ENCODE measurements at places on chromosomes 11 and 22. TPM values are rescaled to one million over a fixed set of nuclear protein-coding genes. Genes with fewer than 3 reads are reported as not detected.

DNA sequence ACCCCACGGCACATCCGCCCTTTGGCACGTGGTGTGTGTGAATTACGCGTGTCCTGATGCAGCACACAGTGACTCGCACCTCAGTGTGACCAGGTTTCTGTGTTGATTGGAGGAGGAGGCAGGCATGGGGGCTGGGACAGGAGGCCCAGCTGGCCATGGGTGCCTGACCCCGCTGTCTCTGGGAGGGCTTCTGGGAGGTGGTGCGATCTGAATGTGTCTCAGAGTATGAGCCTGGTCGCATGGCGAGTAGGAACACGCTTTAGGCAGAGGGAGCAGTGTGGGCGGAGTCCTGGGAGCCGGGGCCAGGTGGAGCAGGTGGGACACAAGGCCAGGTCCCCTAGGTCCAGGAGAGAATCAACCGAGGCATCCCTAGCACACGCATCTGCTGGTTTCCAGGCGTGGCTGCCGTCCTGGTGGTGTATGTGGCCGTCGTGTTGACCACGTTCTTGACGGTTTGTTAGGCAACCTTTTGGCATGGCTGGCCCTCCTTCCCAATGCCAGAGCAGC, 5.7 kb downstream of the GRAMD4 start:
- no peak for DNase-seq

DNA sequence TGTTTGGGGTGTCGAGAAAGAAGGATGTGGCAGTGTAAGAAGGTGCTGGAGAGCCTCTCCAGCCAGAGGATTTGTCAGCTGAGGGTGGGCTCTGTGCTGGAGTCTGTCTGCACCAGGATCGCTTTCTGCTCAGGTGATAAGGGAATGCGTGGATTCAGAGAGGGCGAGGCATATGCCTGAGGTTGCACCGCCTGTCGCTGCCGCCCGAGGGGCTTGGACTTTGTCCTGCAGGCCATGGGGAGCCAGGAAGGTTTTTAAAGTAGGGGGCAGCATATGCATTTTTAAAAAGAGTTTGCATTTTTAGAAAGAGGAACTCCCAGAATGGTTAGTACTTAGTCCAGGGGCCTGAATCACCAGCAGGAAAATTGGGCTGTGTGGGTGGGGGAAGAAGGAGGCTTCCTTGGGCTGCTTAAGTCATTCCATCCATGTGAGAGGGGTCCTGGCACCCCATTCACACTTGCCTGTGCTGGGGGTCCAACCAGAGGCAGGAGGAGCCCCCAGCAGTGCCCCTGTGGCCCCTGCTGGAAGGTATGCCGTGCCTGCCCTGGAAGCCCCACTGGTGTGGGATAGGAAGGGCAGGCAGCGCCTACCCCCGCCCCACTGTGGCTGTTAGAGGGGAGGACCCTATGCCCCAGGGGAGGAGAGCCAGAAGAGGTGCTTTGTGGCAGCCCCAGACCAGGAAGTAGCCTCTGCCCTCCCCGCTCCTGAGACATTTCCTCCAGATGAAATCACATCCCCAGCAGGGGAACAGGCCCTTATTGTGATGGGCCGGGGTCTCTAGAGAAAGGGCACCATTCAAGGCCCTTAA, 35.8 kb upstream of the MYRF start:
- no peak for DNase-seq

DNA sequence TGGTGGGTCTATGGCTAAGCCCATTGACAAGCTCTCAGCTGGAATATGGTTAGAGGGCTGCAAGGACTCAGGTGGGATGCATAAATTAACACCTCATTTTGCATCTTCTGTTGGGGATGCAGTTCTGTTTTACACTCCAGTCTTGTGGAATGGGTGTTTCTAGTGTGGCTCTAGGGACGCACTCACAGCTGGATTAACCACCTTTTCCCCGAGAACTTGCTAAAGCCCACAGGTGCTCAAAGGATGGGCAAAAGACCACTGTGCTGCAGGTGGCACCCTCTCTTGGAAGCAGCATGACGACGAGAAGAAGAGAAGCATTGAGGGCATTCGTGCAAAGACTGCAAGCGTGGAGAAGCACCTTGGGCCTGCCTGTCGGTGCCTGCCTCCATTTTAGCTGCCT, 6.9 kb downstream of the BARX2 start:
- no peak for DNase-seq

GRCh38 chr22:19716041-19716828, 1.9 kb downstream of the SEPTIN5 start:
- no peak for DNase-seq

DNA sequence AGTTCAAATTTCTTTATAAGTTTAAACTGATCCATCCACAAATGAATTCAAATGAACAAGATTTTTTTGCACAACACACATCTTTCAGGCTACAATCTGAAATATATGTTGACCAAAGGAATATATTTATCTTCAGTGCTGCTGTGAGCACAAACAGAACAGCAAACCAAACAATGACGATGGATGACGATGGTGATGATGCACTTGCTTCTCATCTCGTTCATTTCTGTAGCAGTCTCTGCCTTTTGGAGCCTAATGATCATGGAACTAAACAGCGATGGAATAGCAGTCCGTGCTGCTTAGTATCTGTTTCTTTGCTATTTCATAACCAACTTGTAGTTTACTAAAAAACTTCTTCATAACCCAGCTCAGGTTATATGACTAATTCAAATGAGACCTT, 220.7 kb upstream of the BLID start:
- DNase-seq, result no peak

GRCh38 chr22:47369431-47370015, 607.1 kb downstream of the TBC1D22A start:
- no peak for DNase-seq

DNA sequence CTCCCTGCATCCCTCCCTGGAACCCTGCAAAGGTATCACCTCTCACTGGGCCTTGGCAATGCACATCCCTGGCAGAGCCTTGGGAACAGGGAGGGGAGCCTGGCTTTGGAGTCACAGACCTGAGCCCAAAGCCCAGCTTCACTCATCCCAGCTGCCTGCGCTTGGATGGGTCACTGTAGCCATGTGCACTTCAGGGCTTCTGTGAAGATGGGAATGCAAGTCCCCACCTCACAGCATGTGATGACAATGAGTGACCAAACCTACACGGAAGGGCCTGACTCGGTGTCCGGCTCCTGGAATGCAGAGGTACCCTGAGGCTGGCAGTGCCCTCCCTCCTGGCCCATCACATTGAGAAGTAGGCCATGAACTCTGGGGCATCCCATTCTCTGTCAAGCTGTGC, 22.8 kb upstream of the BAIAP2L2 start:
- DNase-seq, result no peak

The MYH9 gene
- polyA plus RNA-seq, result 250 TPM
